ENCODE measurements at places on chromosomes 7 and 10.

- peak; percentile 70 for DNase-seq
Measured at GRCh38 chr7:20330928-20331909, 519 bp downstream of the ITGB8 start.

- no peak for DNase-seq
Measured at GRCh38 chr7:44377134-44377463, 51.7 kb upstream of the CAMK2B start.

GRCh38 chr7:20307901-20308300, 22.8 kb upstream of the ITGB8 start:
- DNase-seq = no peak

DNA sequence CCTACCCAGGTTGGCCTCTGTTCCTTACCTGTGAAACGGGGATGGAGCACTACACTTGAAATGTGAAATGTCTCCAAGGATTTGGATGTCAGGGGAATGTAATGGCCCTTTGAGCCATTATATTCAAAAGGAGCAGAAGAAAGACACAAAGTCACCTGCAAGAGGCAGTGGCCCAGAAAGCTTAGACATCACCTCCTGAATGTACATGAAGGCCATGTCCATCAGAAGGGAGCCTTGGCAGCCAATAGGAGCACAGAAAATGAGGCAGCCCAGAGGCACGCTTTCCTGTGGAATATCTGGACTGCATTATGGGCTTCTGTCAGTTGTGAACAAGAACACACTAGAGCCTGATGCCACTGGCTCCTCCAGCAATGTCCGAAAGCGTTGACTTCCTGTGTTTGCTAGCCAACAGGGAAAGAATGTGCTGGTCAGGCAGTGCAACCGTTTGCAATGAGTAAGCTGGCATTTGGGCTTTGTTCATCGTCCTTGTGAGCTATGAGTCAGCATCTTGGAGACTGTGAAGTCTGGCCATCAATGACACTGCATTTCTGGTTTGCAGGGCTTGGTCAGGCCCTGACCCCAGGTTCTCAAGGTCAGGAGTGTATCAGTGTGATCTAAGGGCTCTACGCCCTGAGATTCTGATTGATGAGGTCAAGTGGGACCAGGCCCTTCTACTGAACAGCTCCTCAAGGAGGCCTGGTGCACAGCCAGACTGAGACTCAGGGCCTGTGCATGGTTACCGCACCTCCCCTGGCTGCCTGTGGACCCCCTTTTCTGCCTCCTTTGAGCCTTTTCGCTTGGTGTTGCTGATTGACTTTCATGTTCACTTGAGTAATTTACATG, 222.4 kb downstream of the RPS24 start:
- no peak for DNase-seq

GRCh38 chr10:6409971-6410643, 170.0 kb downstream of the PRKCQ start:
- DNase-seq = peak; percentile 27

GRCh38 chr7:50614721-50615518, 49.7 kb upstream of the DDC start:
- peak; percentile 36 for DNase-seq

DNA sequence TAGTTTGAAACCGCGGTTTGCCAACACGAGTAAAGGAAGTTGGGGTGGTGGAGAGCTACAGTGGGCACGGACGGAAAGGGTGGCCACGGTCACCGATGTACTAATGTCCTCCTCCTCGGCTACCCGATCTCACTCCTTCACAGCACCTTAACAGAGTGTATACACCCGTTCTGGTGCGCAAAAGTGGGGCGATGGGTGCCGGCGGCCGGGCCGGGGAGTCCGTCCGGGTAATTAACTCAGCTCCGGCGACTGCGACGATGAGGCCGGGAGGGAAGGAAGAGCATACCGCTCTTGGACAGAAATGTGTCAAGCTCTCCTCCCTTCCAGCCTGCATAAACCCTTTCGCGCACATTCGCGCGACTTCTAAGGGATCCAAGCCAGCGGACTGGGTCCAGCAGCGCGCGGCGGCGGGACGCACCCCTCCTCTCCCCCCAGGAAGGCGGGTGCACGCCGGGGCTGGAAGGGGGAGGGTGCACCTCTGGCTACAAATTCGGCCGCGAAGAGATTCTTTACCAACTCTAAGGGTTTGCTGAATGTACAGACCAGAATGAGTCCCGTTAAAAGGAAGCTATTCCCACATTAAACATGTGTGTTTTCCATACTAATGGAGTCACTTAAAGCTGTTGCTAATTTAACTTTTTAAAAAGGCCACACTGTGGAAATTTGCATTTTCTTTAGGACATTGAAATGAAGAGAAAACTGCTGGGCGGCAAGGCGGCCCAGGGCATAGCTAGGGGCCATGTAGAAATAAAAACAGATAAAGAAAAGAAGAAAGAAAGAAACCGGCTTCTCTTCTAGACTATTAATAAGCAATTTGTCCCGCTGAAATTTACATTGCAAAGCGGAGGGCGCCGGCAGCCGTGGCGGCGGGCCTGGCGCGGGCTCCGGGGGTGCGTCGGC, 6.6 kb upstream of the EBF3 start:
- DNase-seq = no peak

DNA sequence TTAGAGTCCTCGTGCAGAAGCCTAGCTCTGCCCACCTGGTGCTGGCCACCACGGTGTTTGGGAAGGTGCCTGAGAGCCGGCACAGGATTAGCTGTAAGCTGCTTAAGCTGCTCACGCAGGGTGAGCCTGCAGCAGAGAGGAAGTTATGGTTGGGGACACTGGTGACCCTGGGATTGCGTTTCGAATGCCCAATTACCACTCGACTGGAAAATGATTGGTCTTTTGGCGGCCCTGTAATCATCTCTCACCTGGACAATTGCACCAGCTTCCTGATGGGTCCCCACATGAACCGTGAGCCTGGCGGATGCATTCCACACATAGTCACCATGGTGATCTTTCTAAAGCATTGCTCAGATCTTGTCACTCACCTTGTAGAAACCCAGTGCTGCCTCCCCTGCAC, 442.3 kb upstream of the ZMIZ1 start:
- DNase-seq = no peak

DNA sequence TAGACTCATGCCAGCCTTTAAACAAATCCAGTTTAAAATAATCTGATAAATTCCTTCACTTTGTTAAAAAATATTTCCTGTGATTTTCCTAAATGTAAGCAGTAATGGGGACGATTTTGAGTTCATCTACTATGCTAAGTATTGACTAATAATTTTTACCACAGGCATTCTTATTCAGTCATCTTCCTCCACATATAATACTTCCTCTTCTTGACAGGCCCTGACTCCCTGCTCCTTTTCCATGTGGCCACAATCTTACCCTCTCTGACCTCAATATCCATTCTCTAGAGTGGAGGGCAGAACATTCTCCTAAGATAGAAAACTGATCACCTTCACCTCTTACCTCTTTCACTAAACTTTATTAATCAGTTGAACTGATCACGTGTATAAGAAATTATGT, 7.8 kb downstream of the DNAJC2 start:
- DNase-seq = no peak

Data from MM.1S (cell line).